ENCODE measurements at places on chromosomes 2 and 18. TPM values are rescaled to one million over a fixed set of nuclear protein-coding genes. Genes with fewer than 3 reads are reported as not detected.

The MTX2 gene
- total RNA-seq = 108 TPM

The CCDC121 gene
- total RNA-seq = 6.5 TPM

The RBM43 gene
- 4.1 TPM for total RNA-seq

The CROCC2 gene
- total RNA-seq = not detected

The KLHL41 gene
- not detected for total RNA-seq

The CNRIP1 gene
- 11.4 TPM for total RNA-seq

The POMC gene
- not detected for total RNA-seq

The CRYGD gene
- total RNA-seq = not detected

The SEPTIN2 gene
- total RNA-seq = 393 TPM

The TWSG1 gene
- 92.5 TPM for total RNA-seq

The MITD1 gene
- total RNA-seq = 80.1 TPM

The ITPRID2 gene
- 317 TPM for total RNA-seq

The IL36A gene
- not detected for total RNA-seq

The TXNDC2 gene
- total RNA-seq = 0.05 TPM

The RFX8 gene
- not detected for total RNA-seq

The RESP18 gene
- total RNA-seq = not detected

The CNGA3 gene
- not detected for total RNA-seq

The CAVIN2 gene
- 177 TPM for total RNA-seq

The ERICH2 gene
- 0.53 TPM for total RNA-seq
